Stimulated activated CD4-positive, alpha-beta T cell treated with anti-CD3 and anti-CD28 coated beads, Interleukin-12 subunit alpha, Interleukin-12 subunit beta, amount 100 ng/mL, for 24 hours (primary cell): ENCODE measurements at places on chromosomes 1 and 21.

- no peak for DNase-seq
These were observed 434.6 kb upstream of the PRMT6 start for GRCh38 chr1:106621853-106622252.

- no peak for DNase-seq
These were observed 118.6 kb upstream of the KAZN start for GRCh38 chr1:14479865-14480264.

DNA sequence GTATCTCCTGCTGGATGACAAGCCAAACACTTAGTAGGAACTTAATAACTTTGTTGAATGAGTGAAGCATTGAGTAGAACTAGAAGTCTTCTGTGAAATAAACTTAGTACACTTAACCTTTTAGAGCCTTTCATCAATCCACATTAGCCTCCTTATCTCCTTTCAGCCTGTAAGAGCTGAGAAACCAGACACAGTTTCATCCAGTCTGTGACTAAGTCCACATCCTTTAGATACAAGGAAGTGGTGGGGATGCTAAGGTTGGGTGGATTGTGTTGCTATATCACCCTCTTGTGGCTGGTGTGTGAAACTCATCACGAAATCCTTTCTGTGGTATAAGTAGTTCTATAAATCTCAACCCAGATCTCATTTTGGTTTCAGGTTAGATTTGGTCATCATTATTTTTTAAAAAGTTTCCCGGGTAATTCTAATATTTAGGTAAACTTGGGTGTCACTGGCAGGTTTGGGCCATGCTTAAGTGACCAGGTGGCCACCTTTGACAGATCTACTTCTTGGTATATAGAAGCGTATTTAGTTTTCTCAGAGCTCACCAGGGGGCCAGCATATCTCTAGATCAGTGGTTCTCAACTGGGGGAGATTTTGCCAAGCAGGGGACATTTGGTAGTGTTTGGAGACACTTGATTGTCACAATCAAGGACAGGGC lies 27.8 kb upstream of the CD84 start:
- DNase-seq, result peak; percentile 35

- no peak for DNase-seq
These were observed 834.0 kb downstream of the USP25 start for GRCh38 chr21:16563795-16564194.

- DNase-seq, result no peak
These were observed 4.2 kb upstream of the GNB1 start for GRCh38 chr1:1895060-1895418.

GRCh38 chr1:54276617-54277450 lies 76.9 kb downstream of the MRPL37 start:
- DNase-seq, result no peak

GRCh38 chr1:107600607-107601160 lies 364.3 kb downstream of the VAV3 start:
- DNase-seq, result no peak

- DNase-seq, result no peak
These were observed 92.1 kb downstream of the LRRC8C start for GRCh38 chr1:89725011-89725370.

- no peak for DNase-seq
These were observed 69.4 kb downstream of the ALG14 start for GRCh38 chr1:95003433-95003738.

DNA sequence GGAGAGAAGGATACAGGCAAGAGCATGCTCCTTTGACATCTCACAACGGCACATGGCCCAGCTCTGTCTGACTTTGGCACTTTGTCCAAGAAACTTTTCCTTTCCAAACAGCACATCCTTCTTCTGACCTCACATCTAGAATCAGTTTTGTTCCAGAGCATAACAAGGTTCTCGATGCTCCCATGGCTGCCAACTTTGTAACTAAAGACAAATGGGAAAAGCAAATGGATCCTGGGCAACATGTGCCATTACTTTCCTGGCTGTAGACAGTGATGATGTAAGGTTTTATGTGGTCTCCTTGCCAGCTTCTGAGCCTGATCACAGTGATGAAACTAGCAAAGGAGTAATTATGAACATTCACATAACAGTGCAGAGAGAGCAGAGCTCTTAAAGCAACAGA lies 171.8 kb upstream of the C1orf87 start:
- no peak for DNase-seq

- no peak for DNase-seq
These were observed 8.6 kb upstream of the PARS2 start for GRCh38 chr1:54772951-54773350.

DNA sequence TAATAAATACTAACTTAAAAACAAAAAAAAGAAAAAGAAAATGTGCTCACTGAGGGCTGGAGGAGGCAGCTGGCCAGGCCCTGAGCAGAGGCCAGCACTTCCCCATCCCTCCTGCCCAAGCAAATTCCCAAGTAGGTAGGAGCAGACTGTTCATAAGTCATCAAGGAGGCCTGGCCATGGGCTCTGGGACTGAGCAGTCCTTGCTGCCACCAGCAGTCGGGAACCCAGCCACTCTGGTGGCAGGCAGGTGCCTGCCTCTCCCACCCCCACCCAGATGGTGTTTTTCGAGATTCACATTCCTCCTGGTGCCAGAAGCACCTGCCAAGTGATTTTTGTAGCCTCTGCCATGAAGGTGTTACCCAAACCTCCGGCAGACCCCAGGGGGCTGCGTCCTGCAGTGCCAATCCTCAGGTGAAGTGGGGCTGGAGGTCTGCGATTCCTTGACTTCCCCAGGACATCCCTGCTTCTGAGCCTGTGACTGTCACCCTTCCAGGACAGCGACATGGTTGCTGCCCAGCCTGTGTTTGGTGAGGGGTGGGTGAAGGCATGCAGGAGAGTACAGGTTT lies 204.2 kb upstream of the TMEM51 start:
- no peak for DNase-seq

- no peak for DNase-seq
These were observed 26.2 kb downstream of the RSBN1 start for GRCh38 chr1:113786069-113786468.

DNA sequence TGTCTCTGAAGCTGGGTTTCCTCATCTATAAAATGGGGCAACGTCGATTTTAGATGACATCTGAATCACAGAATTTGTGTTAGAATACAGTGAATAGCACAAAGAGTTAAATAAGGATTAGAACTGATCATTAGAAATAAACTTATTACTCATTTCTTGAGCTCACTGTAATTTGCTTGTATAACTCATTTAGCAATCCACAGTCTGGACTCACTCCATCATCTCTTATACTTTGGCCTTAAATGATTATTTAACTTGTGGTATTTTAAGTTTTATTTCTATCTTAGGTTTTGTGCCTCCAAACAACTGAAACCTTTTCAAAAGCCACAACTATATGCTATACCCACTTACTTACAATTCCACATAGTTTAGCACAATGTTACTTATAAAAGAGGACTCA lies 128.0 kb downstream of the CDC42BPA start:
- DNase-seq, result no peak

DNA sequence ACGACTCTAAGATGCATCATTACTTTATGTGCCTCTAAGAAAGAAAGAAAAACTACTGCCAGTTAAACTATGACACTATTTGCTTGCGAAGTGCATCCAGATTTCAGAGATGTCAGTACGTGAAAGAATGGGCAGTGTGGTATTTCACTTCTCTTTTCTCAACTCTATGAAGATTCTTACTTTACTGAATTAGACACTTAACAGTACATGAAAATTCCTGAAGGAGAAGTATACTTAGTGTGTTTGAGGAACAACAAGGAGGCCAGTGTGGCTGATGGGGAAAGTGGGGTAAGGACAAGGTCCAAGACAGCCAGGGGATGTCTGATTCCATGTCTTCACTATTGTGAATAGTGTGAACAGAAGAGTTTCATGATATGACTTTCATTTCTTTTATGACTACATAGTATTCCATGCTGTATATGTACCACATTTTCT lies 53.9 kb upstream of the HSD17B7 start:
- no peak for DNase-seq

GRCh38 chr1:107934578-107934977 lies 30.4 kb downstream of the VAV3 start:
- no peak for DNase-seq

GRCh38 chr1:233998456-233998855 lies 94.0 kb downstream of the SLC35F3 start:
- DNase-seq, result no peak

- peak; percentile 64 for DNase-seq
These were observed 407 bp upstream of the PIGV start for GRCh38 chr1:26787381-26787705.

- no peak for DNase-seq
These were observed 215.6 kb downstream of the SPATA17 start for GRCh38 chr1:217846733-217847132.

DNA sequence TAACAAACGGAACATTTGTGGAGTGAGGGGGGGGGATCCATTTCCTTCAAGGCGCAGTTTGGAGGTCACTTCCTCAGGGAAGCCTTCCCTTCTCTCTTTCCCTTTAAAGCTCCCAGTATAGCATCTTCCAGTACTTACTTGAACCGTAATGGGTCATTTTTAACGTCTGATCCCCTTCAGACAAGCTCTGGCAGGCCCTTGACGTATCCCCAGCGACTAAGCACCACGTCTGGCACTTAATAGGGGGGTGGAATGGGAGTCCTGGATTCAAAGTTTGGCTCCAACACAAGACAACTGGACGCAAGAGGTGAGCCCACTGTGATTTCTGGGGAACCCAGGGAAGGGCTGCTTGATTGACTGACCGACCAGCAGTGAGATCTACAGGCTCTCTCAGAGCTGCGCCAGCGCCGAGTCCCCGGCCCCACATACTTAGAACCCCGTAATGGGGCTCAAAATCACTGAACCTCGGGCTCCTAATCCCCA lies 441 bp downstream of the YARS1 start:
- DNase-seq, result no peak

DNA sequence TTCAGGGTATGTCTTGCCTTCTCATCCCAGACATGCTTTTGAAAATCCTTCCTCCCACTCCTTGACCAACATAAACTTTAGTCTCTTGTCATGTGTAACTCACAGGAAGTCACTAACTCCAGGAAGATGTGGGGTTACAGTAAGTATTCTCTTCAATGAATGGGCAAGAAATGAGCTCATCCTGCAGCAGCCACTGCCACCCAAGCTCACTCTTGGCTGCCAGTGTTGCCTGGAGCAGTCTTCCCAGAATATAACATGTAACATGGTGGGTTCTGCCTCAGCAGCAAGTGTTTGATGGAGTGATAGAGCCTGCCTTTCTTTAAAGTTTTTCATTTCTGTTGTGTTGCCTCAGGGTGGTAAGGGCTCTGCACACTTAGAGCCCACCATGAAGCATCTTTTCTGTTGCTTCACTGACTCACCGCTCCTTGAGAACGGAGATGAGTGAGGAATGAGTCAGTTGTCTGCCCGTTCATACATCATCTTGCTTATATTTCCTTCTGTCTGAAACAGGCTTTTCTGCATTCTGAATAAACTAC lies 187.0 kb downstream of the TPR start:
- no peak for DNase-seq

- DNase-seq, result no peak
These were observed 25.6 kb upstream of the SLC35A3 start for GRCh38 chr1:99944192-99944591.

DNA sequence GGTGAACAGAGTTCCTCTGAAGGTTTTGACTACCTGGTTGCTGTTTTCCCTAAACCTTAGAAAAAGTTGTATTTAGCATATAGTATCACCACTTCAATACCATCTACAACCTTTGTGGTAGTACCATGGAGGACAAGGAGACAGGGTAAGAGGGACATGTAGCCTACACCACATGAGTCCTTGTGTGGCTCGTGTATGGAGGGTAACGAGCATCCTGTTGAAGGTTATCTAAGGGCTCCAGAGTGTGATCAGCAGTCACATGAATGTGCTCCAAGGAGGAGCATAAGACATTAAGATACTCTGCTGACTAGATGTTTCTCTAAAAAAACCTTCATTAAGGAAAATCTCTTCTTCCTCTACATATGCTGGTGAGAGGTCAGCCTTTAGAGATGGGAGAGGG lies 67.3 kb downstream of the VCAM1 start:
- no peak for DNase-seq

- no peak for DNase-seq
These were observed 57.8 kb upstream of the KCNJ6 start for GRCh38 chr21:37974081-37974480.

DNA sequence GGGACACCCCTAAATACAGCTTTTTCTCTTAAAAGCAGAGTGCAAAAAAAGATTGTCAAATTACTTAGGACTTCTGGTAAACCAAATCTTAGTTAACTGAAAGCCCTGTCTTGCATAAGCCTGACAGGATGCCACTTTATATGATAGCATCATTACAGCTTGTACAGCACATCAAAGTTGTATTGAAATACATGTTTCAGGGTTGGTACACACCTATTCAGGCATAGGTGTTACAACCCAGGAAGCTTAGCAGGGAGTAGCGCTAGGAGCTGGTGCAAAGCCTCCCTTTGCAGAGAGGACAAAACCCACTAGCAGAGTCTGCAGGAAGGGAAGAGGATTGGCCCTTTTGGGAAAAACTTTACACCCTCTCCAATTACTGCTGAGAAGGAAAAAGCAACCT lies 258.9 kb upstream of the SGIP1 start:
- DNase-seq, result no peak

- no peak for DNase-seq
These were observed 99.7 kb downstream of the PRDM16 start for GRCh38 chr1:3168678-3169077.

- no peak for DNase-seq
These were observed 12.2 kb downstream of the ZNF697 start for GRCh38 chr1:119635811-119636390.

DNA sequence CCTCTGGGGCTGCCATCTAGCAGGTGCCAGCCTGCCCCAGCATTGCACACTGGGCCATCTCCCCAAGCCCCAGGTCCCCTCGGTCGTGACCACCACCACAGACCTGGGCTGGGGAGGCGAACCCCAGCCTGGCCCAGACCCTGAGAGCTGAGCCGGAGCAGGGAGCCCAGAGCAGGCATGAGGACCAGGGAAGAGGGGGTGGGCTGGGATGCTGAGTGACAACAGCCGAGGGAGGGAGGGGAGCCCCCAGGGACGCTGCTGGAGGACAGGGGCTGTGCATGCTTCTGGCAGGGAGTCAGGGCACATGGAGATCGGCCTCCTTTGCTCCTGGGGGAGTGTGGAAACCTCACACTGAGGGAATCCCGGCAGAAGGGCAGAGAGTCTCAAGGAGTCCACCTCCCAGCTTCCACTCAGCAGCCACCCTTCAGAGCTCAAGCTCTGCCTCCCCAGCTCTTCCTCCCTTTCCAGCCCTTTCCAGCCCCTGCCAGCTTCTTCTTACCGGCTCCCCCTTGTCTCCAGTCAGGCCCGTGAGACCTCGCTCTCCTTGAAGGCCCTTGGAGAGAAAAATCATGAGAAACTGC lies 23.7 kb upstream of the PEF1 start:
- no peak for DNase-seq

DNA sequence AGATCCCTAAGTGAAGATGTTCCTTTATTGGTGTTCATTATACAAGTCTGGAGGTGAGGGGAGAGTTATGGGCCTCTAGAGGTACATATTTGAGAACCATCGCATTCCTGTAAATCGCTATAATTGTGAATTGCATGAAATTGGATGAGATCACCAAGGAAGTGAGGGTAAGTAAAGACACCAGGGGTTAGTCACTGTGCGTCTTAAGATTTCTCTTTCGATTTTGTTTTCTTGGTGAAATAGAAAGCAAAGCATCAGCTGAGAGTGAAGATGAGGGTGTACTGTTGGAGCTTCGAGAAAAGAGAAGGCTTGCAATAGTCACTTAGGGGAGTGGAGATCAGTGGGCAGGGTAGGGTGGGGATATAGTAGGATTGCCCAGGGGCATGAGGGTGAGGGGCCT lies 82.1 kb downstream of the RAVER2 start:
- DNase-seq, result no peak
